HS-27A (cell line): ENCODE measurements at places on chromosomes 2 and 18.
A peak's percentile ranks its signal among the peaks of the same experiment; 100 is the strongest.

DNA sequence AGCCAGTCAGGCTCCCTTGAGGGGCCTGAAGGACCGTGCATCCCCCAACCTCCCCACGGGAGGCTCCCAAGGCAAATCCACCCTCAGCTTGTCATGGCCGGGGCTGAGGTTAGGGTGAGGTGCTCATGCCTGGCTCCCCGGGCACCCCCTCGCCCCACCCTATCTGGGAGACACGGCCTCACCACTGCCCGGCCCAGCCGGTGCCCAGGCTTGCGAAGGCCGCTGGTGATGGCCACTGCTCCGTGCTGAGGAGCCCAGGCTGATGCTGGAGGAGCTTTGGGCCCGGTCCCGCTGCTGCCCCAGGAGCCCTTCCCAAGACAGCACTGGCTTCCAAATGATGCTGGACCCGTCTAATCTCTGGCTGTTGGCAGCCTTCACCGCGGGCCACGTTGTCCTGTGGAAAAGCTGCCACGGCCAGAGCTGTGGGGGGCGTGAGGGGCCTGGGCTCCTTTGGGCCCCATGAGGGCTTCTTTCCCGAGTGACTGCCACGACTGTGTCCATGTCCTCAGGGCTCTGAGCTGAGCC lies 135.7 kb upstream of the CTDP1 start:
- no peak for DNase-seq

- DNase-seq: no peak
Measured at GRCh38 chr18:80202264-80202998, 44.9 kb downstream of the PARD6G start.

GRCh38 chr2:28687171-28687570 lies 64.5 kb upstream of the PPP1CB start:
- no peak for DNase-seq

DNA sequence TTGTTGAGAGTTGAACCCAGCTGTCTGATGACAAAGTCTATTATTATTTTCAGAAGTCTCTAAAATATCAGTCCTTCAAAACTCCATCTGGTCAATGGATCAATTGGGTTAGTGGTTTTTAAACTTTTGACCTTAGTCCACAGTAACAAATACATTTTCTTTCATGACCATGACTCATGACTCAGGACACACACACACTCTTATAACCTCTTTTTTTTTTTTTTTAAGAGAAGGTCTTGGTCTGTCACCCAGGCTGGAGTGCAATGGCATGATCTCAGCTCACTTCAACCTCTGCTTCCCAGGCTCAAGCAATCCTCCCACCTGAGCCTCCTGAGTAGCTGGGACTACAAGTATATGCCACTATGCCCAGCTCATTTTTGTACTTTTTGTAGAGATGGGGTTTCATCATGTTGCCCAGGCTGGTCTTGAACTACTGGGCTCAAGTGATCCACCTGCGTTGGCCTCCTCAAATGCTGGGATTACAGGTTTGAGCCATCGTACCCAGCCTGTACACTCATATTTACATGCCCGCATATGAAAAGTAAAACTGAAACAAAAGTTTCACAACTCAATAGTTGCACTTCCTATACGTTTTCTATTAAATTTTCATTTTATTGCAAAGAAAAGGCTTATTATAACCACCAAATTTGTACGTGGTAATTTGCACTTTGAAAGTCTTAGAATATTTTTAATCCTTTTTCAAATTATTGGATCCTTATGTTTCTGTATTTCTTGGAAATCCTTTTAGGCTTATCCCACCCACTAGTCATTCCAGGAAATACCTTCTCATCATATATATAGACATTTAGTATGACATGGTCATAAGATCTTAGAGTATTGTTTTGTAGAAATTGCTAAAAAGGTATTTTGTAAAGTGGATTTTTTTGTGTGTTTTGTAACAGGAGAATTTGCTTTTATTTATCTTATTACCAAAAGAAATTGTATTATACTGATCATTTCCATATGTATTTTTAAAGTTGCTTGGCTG lies 199.0 kb downstream of the LPIN1 start:
- DNase-seq: no peak

- no peak for DNase-seq
Measured at GRCh38 chr2:178309541-178309940, 115.2 kb downstream of the OSBPL6 start.

DNA sequence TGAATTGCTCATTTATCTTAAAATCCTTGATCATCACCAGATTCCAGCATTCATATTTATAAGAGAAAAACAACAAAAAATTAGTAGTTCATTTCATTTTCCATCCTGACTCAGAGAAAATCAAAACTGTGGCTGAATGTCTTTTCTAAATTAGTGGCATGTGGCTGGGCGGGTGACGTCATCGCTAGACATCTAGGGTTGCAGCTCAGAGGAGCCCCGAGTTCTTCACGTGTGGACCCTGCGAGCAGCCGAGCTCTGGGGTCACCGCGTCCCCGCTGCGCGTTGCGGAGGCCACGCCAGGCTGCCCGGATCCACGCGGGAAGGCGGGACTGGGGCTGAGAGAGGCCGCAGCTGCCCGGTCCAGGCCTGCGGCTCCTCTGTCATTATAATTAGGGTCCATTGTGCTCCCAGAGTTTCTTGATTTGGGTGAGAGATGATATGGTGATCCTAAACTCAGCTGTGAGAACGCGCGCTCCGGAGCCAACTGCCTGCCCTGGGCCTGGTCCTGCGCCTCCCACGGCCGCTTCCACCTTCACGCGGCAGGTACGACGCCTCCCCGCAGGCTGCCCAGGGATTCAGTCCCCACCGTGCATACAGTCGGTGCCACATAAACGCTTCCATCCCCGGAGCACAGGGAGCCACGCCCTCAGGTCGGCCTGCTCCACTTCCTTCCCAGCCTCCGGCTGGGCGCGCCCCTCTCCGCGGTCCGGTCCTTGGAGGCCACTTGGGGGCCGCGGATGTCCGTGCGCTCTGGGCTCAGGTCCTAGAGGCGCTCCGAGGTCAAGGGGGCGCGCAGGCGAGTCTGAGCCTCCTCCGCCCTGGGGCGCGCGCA lies 56.5 kb downstream of the TMEM18 start:
- DNase-seq: no peak

GRCh38 chr2:18435426-18436037 lies 124.9 kb downstream of the RDH14 start:
- DNase-seq: peak; percentile 65

DNA sequence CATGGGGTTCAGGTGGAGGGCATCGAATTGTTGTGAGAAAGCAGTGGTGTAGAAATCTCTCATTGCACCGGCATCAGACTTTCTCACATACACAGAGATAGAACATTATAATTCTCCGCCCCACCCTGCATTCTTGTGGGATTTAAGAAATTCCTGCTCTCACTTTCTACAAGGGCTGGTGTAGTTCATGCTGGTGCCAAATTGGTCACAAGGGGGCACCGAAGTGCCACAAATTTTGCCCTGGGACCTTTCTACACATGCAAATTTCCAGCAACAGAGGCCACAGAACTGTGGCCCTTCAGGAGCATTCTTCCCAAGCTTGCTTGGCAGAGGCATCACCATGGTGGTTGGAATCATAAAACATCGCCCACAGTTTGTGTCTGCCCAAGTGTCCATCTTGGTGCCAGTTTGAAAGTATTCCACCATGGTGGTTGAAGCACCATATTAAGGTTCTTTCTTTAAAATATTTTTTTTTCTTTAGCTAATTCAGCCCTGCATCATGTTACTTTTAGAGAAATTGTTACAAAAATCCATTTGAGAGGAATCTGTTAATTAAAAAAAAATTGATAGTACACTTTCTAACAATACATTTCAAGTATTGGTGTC lies 521.2 kb upstream of the FANCL start:
- peak; percentile 59 for DNase-seq

- no peak for DNase-seq
Measured at GRCh38 chr2:239482778-239483712, 82.2 kb upstream of the HDAC4 start.

DNA sequence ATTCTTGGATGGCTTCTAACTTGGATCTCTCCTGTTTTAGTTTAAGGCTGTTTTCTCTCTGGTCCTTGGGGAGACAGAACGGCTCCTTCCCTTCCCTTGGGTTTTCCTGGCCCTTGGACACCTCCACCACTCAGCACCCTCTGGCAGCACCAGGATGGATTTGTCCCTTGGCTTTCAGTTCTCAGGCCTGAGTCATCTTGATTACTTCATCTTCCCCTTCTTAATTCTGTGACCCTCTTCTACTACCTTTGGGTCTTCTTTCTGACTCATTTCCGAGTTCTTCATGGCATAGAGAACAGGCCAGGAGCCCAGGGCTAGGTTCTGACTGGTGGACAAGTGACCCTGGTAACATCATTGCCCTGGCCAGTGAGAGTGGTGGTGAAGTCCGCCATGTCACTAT lies 14.9 kb downstream of the IGFBP2 start:
- DNase-seq: no peak

DNA sequence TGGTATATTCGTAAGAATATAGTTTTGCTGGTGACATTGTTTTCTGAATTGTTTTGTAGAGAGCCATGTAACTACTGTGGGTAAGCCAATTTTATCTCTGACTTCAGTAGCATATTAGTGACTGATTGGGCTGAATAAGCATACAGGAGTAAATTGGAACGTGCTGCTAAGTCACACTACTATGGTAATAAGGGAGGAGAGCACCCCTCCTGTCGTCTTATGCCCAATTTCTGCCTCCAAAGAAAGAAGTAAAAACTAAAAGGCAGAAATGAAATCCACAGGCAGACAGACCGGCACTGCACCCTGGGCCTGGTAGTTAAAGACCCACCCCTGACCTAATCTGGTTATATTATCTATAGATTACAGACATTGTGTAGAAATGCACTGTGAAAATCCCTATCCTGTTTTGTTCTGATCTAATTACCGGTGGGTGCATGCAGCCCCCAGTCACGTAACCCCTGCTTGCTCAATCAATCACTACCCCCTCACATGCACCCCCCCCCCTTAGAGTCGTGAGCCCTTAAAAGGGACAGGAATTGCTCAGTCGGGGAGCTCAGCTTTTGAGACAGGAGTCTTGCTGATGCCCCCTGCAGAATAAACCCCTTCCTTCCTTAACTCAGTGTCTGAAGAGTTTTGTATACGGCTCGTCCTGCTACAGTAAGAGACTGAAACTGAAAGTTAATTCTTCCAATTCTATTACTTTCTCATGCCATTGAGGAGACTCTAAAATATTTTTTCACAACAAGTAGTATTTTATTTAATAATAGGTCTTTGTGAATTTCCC lies 167.0 kb downstream of the ZNF804A start:
- DNase-seq: no peak

- DNase-seq: no peak
Measured at GRCh38 chr18:46295416-46295815, 191.2 kb downstream of the HAUS1 start.

- no peak for DNase-seq
Measured at GRCh38 chr2:199791326-199791725, 59.7 kb downstream of the FTCDNL1 start.

DNA sequence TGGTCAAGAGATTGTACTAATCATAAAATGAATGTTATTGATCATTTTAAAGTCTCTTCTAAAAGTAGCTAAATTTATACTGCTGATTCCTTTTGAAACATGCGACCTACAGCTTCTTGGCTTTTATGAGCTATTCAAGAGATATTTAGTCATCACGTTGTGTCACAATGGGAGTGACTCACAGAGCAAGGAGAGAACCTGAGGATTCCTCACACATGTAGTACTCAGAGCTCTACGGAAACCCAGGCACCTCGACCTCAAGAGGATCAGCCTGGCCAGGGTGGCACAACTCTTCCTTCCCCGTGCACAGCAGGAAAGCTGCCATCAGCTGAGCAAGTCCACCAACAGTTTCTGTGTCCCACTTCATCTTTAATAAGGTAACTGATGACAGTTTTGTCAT lies at the start of gene DHRS9:
Gene DHRS9 (plus strand): TSS at position 223 of the 400 bp plus-strand sequence. CDS start 12,019 bp downstream, outside the sequence.
- DNase-seq: peak; percentile 34

DNA sequence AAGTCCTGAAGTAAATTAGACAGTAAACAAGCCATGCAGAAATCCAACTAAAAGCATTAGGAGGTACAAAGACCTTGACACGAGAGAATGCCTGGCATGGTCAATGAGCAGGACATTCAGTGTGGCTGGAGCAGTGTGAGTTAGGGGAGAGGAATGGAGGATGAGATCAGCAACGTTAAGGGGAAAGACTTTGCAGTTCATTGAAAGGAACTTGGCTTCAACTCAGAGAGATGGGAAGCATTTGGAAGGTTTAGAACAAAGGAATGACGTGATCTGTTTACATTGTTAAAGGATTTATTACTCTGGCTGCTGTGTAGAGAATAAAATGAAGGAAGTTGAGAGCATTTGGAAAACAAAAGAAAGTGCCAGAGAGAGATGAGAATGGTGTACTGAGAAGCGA lies 621.3 kb downstream of the XIRP2 start:
- no peak for DNase-seq

- DNase-seq: no peak
Measured at GRCh38 chr2:217337771-217338170, 477.9 kb upstream of the TNP1 start.

DNA sequence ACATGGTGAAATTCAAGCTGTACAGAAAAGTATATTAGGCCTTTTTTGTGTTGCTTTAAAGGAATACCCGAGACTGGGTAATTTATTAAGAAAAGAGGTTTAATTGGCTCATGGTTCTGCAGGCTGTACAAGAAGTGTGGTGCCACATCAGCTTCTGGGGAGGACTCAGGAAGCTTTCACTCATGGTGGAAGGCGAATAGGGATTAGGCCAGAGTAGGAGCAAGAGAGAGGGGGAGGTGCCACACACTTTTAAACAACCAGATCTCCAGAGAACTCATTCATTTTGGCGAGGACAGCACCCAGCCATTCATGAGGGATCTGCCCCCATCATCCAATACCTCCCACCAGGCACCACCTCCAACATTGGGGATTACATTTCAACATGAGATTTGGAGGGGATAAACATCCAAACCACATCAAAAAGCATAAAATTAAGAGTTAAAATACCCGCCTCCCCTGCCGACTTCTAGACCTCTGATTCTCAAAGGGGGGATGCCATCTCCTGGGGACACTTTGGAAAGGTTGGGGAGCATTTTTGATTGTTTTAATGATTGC lies 15.1 kb upstream of the LIPG start:
- DNase-seq: no peak

DNA sequence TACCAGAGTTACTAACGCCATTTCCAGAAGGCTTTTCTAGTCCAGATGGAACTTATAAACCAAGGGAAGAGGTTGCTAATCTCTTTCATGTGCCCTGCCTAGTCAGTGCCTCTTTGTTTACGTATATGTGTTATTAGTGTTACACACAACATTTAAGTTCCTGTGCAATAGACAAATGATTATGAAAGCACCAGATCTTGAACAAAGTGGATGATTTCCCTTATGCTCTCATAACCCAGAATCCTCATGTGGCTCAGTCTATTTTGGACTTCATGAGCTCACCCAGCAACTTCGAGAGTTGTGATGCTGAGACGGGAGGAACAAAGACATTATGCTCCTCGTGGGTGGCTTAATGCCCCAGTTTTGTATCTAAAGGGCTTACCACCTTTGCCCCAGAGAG lies 214.4 kb upstream of the SP5 start:
- DNase-seq: no peak

DNA sequence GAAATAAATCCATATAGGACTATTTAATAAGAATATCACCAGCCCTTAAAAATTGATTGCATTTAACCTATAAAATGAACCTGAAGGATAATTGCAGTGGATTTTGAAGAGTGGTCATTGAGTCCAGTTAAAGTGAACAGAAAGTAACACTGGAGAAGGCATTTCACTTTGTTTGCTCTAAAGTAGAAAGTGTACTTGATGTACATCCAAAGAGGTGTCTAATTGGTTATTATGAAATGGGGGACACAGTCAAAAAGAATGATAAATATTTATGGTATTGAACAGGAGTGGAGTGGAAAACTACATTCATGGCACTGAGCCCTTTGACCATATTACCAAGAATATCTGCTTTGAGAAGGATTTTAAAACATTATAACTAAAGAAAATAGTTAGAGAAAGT lies 28.2 kb upstream of the MAP2 start:
- DNase-seq: no peak
